ENCODE measurements at places on chromosomes 1 and 21. TPM values are rescaled to one million over a fixed set of nuclear protein-coding genes. Genes with fewer than 3 reads are reported as not detected.

Gene CD1C
- total RNA-seq, result not detected

Gene FAM3B
- total RNA-seq, result not detected

Gene ABL2
- total RNA-seq, result 24.8 TPM

Gene EPHA2
- 130 TPM for total RNA-seq

Measured in A549 treated with dexamethasone at 1 μM for 4 hours (cell line).